PC-3 (cell line): ENCODE measurements at places on chromosomes 12 and 14. TPM values are rescaled to one million over a fixed set of nuclear protein-coding genes. Genes with fewer than 3 reads are reported as not detected.

The CRIP1 gene
- total RNA-seq, result 45.9 and 48.7 TPM in 2 replicates

The OAS2 gene
- total RNA-seq, result 5.8 and 10.5 TPM in 2 replicates

The PRR13 gene
- 54.2 and 60.9 TPM in 2 replicates for total RNA-seq

The HCAR3 gene
- not detected in 2 replicates for total RNA-seq

The ACSM4 gene
- total RNA-seq, result not detected in 2 replicates
